ENCODE measurements at places on chromosomes 6 and 20.

- no peak for DNase-seq
Measured at GRCh38 chr20:2911200-2911599, 37.9 kb downstream of the PTPRA start.

- DNase-seq, result no peak
Measured at GRCh38 chr6:26044140-26045064, 42.8 kb upstream of the HFE start.

DNA sequence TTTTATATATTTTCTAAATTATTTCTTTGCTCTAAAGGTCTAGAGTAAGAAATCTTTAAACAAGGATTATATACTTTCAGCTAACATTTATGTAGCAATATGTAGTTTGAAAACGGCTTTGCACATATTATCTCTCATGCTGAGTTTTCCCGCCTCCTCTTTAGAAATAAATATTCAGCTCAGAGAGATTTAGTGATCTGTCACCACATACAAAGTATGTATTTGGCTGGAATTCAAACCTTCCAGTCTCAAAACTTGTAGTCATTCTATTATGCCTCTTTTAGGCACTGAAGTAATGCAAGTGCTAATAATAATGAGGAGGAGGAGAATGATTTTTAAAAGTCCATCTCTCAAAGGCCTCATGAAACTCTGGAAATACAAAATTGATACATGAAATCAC lies 525.0 kb downstream of the GRIK2 start:
- no peak for DNase-seq

- DNase-seq, result no peak
Measured at GRCh38 chr20:49278818-49279676, 1.2 kb upstream of the ZNFX1 start.

GRCh38 chr6:31075528-31075927 lies 36.8 kb downstream of the C6orf15 start:
- no peak for DNase-seq
